ENCODE measurements at places on chromosomes 6 and 20.

DNA sequence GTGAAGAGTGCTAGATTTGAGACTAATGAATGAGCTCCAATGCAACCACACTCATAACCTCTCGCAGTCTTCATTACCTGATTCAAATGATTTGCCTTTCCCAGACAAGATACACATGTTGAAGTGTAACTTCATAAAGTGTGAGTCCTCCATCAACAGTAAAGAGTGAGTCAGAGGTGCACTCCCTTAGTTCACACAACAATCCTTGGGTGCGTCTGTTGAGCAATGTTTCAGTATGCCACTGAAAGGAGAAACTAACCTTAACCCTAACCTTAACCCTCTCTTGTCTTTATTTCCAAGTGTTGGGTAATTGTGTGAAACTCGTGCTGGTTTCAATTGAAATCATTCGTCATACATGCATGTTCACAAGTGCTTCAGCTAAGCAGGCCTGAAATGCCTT, 21.0 kb upstream of the RIN2 start:
- DNase-seq = no peak

DNA sequence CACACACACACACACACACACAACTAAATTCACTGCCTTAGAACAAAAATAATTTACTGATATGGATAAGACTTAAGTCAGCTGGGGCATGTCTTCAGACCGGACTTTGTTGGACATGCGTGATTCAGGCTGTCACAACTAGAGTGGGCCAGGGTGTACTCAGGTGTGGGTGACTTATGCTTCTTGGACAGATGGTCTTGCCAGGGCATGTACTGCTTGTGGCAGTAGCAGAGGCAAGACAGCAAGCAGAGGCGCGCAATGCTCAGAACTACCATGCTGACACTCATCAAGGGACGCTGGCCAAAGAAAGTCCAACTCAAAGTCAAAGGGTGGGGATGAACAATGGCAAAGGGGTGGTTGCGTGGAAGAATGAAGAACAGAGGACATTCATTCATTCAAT, 437.5 kb downstream of the CBLN4 start:
- no peak for DNase-seq

DNA sequence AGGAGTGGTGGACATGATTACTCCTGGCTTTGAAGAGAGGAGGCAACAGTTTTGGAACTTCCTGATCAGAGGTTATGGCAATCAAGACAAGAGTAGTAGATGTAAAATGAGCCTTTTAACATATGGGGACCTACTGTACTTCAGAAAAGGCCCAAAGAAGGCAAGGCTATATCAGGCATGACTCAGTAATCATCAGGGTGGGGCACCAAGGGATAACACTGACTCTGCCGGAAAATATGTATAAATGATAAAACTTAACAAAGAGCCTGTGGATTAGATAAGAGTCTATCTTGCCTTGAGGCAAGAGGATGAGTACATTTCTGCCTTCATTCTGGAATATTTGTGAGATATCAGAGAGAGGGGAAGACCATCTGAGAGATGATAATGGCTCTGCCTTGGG, 1389.9 kb upstream of the MAP3K7 start:
- no peak for DNase-seq

DNA sequence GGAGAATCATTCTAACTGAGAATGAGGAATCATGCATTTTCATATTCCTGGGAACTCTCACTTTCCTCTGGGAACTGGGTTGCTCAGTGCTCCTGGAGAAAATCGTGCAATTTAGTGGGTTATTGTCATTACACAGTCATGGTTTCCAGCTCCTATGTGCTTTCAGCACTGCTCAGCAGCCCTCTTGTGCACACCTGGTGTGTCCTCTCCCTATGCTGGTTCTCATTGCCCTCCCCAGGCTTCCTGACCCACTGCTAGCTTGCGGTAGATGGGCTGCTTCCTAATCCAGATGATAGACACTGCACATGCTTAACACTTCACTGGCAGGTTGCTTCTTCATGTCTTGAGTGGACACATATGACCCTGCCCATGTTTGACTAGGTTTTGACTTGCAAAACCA, 39.7 kb downstream of the TMEM200A start:
- no peak for DNase-seq

DNA sequence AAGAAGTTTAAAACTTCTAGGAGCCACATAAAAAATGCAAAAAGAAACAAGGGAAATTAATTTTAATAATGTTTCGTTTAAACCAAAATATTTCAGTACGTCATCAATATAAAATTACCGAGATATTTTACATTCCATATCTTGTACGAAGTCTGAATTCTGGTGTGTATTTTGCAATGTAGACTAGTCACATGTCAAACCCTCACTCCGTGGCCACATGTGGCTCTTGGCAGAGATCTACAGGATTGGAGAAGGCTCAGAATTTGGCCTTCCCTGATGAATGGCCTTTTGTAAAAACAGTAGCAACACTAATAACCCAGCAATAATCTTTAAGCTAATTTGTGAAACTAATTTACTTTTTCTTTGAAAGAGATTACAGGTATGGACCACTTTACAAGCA, 217.1 kb downstream of the PRL start:
- DNase-seq = no peak

DNA sequence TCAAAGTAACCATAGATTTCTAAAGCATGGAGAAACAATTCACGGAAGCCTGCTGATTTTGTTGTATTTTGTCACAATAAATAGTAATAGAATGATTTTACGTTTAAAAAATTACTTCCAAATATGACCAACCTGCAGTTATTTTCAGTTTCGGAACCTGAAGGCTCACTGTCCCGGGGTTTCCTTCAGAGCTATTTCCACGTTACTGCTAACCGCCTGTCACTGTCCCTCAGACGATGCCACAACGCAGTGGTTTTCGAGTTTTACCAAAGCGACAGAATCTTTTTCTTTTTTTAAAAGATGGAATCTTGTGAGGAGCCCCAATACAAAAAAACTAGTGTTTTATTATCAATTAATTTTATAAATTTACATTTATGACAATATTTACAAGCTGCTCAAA, 40.5 kb downstream of the PSMG4 start:
- no peak for DNase-seq

DNA sequence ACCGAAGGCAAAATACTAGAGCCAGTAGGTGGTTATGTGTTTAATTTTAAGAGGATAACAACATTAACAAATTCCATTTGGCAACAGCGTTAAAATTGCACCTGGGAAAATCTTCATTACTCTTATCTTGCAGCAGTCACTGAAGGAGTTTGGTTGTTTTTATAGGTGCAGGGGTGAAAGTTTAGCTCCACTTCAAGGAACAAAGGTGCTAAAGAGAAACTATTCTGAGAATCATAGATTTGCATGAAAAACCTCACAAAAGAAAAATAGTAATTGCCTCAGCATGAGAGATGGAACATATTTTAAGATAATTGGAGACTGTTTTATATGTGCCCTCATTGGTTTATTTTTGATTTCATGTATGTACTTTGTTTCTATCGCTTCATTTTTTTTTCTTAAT, 444.4 kb downstream of the UTRN start:
- no peak for DNase-seq

- DNase-seq = no peak
These were observed 349.2 kb downstream of the ZFAND3 start for GRCh38 chr6:38168699-38169098.

DNA sequence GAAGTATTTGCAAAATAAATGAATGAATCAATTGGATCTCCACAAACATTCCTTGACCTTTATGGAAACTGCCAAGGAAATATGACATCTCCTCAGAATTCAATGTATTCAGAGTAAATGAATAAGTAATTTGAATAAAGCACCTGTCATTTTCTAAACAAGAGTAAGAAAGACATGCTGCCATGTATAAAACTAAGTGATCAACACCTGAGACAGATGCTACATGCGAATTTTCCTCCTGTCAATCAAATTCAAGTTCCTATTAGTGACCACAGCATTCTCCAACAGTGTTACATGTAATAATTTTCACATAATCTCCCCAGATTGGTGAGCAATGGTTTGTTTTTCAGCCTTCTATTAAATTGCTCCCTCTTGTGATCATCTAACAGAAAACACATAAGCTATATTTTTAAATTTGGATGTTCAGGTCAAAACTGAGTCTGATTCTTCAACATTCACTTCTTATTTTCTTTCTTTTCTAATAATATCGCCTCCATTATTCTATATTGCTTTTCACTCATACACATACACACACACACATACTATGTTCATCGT, 163.2 kb upstream of the RNF217 start:
- no peak for DNase-seq

DNA sequence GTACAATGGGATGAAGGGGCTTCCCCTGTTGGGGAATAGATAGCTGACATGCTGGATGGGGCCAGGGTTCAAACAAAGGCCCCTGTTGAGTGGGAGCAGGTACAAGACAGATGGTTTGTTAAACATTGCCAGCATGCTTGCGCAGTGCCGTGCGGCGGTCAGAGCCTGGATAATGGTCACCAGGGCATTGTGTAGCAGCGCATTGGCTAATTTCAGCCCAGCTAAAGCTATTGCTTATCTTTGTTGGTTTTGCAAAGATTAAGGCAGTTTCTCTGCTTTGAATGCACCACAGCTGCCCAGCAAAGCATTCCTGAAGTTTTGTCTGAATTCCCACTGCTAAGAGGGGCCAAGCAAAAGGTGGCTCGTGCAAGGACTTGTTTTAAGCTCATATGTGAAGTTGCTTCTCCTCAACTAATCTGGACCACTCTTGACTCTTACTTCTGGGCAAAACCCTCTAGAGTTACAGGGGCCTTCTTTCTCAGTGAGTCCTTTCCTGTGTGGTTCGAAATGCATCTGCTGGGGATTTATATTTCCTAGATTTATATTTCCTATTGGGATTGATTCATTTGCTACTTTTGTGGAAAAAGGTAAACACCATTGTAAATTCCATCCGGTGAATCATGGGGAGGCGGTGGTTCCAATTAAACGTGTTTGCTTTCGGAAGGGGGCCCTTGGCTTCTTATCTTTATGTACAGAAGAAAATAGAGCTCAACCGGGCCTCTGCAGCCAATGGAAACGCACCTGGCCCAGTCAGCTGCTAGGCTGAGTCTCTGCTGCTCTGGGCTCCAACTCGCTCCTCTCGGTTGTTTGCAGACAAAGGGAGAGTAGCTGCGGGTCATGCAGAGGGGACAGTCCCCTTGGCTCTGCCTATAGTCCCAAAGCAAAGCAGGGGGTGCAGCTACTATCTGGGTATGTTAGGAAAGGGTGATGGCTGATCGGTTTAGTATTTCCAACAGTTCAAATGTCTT, 72.1 kb downstream of the FOXA2 start:
- DNase-seq = no peak

DNA sequence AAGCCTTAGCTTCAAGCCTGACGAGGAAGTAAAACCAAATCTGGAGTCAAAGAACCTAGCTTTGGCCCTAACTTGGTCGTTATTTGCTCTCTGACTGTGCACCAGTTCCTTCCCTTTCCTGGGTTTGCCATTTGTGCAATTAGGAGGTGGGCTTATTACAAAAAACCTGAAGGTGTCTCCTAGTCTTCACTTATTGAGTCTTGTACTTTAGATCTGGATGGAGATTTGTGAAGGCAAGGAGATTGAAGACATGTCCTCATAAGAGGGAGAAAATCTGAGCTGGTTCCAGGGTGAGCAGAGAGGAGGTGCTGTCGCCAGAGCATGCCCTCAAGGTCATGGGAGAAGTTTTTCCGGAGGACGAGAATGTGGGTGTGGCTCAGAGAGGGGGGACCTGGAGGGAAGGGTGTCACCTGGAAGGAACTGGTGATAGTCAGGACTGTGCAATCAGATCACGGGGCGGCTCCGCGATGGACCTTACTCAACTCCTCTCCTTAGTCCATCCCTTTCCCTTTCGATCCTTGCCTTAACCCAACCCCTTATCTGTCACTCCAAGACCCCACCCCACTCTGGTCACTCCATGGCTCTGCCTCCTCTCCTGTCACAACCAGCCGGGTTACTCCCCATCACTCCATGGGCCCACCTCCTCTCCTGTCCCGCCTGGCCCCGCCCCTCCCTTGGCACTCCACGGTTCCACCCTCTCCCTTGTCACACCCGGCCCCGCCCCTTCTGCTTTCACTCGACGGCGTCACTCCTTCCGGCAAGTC, 588 bp upstream of the ACSS2 start:
- DNase-seq = no peak

DNA sequence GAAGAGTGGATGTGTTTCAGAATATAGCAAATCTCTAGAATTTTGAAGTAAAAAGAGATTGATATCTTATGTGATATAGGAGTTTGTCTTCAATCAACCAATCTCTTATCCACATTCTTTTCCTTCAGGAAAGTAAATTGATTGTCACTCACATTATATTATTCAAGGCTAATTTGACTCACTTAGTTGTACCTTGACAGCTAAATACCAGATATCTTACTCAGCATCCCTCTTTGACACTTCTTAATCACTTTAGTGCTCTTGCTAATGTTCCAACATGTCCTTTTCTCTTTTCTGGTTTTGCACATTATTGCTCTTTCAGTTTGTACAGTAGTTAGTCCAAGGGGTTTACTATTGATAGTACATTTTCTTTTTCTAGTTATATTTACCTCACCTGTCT, 286.9 kb upstream of the PTCHD4 start:
- no peak for DNase-seq

DNA sequence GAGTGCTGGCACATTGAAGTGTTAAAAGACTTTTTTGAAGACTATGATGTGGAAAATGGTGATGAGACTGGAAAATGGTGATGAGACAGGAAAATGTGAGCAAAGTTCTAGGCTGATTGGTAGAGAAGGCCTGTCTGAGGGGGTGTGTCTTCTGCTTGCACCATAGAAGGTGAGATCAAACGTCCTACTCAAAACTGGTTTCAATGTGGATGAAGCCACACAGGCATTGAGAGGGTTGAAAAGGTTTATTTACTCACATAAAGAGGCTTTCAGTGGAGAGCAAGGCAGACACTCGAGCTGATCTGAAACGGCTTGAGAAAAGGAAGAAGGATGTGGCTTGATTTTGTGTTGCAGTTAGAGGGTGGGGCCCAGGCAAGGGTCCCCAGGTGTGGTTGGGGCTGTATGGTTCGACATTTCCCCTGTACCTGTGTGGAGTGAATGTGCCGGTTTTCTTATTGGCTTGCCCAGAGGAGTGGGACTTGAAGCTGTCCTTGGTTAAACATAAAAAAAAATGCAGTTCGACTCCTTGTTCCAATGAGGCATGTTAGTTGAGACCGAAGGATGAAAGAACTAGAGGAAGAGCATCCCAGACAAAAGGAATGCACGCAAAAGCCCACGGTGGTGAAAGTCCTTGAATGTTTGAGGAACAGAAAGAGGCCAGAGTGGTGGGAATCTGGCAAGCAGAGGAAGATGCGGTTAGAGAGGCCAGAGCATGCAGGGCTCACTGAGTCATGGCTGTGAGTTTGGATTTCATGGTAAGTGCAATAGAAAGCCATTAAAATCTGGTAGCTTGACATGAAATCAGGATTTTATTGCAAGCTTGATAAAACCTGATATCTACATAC, 172.3 kb downstream of the EPM2A start:
- DNase-seq = no peak

- no peak for DNase-seq
These were observed 7.4 kb downstream of the SERPINB1 start for GRCh38 chr6:2834262-2834661.

- DNase-seq = peak; percentile 85
These were observed at the start of gene RING1 for GRCh38 chr6:33208091-33208967. RING1 (plus strand) TSS chr6:33208500; CDS start chr6:33208823, 323 bp downstream.

All from nephron progenitor cell (in vitro differentiated cells).